ENCODE measurements at places on chromosomes 5 and 9.

GRCh38 chr5:30638899-30639298 is 554.6 kb upstream of the CDH6 start:
- no peak for DNase-seq

DNA sequence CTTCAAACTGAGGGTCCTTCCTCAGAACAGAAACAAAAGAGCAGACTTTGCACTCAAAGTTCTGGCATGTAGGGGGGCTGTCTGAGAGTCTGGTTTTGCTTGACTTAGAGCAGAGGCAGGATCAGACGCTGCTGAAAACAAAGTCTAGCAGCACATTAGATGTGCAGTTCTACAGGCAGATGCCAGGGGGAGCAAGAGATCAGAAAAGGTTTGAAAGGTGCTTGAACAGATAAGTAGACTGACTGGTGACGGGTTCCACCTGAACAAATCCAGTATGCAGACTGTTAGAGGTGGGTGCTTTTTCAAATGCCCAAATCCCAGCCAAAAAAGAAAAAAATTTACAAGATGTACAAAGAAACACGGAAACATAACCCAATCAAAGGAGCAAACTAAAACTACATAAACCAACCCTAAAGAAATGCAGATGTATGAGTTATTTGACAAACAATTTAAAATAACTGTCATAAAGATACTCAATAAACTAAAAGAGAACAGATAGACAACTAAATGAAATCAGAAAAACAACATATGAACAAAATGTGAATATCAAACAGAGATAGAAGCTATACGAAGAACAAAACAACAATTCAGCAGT is 194.7 kb upstream of the FREM1 start:
- DNase-seq = no peak

DNA sequence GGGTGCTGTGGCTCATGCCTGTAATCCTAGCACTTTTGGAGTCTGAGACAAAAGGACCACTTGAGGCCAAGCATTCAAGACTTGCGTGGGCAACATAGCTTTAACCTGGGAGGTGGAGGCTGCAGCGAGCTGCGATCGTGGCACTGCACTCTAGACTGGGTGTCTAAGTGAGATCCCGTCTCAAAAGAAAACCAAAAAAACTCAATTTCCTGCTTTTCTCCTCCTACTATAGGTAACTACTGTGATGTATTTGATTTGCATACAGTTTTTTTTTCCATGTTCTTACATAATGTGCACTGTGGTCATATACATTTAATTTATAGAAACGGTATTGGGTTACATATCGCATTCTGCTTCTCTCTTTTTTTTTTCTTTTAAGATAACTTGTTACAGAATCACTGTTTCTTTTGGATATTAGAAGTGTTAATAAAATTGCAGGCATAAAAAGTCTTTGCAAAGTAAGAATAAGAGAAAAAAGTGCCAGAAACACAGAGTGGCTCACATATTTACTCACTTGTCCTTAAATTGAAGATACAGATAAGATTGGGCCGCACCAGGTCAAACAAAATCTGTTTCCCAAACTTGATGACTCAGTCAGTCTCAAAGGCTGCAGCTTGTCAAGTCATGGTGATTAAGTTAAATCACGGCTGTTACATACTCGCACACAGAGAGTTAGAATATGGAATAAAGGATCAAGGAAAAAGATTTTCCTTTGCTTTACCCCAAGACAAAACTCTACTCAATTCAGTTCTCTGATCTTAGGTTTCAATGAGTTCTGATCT is 2.0 kb upstream of the PTGR1 start:
- DNase-seq = no peak

DNA sequence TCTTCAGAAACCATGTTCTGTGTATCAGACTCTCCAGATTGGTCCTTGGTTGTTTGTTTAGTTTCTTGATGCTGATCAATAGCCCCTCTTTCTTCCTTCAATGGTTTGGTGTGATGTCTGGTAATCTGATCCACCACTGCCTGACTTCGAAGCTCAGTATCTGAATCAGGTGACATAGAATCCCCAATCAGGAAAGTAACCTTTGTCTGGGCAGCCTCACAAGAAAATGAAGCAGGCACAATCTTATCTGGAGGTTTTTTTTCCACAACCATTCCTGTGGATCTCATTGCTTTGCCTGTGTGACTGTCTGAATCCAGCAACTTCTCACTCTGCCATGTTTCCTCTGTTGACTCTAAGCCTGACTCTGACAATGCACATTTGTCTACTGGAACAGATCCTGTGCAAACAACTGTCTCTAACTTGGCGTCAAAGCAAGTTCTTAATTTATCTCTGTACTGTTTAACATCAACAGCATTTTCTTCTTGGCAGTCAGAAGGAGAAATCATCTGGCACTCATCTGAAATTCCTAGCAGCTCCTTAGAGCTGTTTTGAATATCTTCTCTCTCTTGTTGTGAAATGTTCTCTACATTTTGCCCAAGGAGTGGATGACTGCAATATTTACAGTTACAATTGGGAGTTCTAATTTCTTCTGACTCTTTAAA is 37.1 kb upstream of the RAPGEF6 start:
- no peak for DNase-seq

DNA sequence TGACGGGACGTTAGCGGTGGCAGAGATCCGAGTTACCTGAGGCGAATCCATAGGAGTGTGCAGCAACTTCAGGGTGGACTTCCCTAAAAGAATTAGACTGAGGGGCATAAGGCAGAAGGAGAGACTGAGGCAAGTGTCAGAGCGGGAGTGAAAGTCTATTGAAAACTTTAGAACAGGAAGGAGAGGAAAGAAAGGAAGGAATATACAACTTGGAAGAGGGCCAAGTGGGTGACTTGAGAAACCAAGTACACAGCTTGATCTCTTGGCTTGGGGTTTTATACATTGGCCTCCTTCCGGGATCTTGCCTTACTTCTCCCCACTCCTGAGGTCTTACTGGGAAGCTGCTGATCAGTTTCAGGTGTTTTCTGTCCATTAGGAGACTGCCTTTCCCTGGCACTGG is 84.9 kb downstream of the SNX18 start:
- DNase-seq = no peak

DNA sequence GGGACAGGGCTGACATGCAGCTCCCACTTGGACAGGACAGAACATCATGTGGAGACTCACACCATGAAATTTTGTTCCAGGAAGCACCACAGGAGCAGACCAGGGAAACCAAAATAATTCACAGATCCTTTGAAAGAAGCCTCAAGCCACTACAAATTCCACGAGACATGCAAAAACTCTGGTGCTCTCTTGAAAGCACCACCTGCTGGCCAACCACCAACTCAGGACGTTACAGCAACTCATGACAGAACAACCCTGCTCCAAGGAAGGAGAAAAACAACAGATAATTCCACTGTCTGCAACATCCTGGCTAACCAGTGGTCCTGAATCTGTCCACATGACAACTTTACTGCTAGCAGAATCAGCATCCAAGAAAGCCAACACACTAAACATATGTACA is 516.0 kb downstream of the SPATA31D1 start:
- DNase-seq = no peak

DNA sequence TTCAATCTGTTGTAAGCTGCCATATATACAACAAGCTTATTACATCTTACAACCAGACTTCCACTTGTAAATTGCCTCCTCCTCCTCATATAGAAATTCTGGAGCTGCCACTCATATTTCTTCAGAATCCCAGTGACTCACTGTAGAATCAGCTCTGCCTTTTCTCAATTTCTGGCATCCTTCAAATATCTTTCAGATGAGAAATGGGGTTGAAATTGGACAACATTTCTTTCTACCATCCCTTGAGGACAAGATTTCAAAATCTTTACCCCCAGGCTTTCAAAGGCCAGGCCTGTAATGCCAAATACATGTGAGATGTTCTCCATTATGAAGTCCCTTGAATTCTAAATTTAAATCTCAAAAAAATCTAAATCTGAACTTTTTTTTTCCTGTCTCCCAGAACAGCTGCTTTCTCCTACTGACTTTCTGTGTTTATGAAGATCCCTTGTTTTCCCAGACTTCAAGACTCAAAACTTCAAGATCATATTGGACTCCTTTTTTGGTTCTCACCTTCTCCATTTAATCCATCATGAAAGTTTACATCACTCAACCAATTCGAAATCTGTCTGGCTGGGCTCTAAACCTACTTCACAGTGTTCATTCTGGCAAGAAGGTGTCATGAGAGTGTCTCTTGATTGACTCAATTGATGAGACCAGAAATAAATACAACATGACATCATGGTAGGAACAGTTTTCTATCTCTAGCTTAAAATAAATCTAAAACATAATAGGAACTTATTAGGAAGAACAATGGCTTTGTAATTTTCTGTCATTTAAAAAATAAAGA is 109.8 kb downstream of the HMHB1 start:
- DNase-seq = no peak

DNA sequence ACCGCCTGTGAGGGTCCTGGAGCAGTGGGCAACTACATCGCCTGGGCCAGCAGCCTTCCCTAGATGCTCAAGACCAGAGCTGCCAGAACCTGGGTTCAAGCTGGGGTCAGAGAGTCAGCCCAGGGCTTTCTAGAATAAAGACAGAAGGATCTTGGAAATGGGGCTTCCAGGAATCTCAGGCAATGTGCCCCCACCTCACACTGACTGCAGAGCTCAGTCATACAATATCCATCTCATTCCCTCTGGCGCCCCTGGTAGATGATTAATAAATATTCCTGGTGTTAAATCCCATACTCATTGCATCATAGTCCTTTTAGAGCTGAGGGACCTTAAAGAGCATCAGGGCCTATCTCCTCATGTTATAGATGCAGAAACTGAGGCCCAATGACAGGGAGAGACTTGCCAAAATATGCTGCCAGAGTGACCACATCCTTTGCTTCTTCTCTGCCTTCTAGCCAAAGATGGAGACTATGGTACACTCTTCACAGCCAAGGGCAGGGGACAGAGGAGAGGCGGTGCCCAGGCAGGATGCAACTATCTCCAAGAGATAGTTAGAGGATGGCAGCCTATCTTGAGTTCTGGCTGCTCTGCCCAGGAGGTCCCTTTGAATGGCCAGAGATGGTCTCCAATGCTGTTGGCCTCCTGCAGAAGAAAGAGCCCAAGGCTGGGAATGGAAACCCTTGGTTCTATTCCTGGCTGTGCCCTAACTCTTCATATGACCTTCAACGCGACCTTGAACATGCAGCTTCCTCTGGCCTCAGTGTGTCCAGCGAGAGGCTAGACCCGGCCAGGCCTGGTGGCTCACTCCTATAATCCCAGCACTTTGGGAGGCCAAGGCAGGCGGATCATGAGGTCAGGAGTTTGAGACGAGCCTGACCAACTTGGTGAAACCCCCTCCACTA is 36.2 kb upstream of the IL17B start:
- no peak for DNase-seq

- DNase-seq = no peak
Measured at GRCh38 chr9:104854613-104855012, 73.3 kb downstream of the ABCA1 start.

DNA sequence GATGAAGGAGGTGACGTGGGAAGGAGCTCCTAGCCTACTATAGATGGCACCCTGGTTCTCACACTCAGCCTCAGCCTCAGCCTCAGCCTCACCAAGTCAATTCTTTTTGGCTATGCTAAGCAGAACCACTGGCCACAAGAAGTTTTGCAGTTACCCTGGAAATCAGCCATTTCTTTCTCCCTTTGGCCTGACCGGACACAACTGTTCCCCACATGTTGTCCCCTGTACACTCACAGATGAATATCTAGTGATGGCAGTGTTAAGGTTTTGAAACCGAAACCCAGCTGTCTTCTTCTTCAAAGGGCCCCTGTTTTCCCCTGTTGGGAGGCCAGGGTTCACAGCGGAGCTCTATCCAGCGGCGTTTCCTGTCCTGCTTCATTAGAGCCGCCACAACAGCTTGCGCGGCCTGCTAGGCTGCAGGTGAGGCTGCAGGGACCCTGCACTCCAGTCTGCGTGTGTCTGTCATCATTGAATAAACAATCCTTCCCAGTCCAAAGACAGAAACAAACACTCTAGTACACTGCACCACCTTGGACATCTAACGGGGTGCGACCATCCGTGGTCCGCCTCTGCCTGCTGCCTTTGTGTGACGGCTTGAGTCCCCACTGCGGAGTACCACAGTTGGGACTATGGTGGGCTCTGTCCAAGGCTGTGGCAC is 250.5 kb downstream of the DENND1A start:
- DNase-seq = no peak

- DNase-seq = no peak
Measured at GRCh38 chr9:35658968-35659220, 802 bp downstream of the CCDC107 start.

GRCh38 chr5:139022528-139022927 is 147.4 kb upstream of the LRRTM2 start:
- no peak for DNase-seq

- DNase-seq = no peak
Measured at GRCh38 chr5:53362521-53362941, 117.9 kb upstream of the FST start.

DNA sequence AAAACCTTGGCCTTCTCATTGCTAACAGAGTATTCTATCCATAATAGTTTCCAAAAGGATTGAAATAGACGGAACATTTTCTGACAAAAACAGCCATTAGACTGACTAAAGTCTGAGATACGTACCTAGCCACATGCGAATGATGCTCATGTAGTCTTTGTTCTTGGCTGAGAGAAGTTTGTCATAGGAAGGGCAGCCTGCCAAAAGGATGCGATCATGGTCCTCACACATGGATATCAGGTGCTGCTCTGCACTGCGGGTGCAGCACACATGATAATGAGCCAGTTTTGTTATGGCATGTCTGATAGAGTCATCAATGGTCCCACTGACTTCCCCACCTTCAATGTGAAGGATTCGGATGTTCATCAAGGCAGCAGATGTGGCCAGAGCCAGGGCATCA is 12.3 kb downstream of the GNE start:
- no peak for DNase-seq

DNA sequence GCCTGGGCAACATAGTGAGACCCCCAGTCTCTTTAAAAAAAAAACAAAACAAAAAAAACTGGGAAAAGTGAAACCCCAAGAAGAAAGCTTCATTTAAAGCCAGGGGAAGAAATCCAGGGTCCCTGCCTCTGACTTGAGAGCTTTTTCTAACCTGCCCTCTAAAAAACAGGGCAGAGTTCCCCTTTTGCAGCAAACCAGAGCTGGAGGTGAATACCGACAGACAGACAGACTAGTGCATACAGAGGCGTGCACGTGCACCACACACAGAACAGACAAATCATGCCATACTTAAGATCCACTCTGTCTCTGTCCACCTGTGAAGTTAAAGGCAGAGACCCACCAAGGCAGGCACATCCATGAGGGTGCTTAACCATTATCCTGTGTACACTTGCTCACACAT is 11.7 kb upstream of the AQP3 start:
- no peak for DNase-seq

- no peak for DNase-seq
Measured at GRCh38 chr9:75039801-75040200, 11.7 kb upstream of the CARNMT1 start.

- no peak for DNase-seq
Measured at GRCh38 chr9:128899566-128900322, 17.8 kb downstream of the LRRC8A start.

GRCh38 chr9:77981907-77982306 is 49.7 kb downstream of the GNAQ start:
- DNase-seq = no peak

GRCh38 chr9:81848472-81848871 is 79.8 kb upstream of the SPATA31D4 start:
- DNase-seq = no peak
